Activated CD8-positive, alpha-beta T cell treated with anti-CD3 and anti-CD28 coated beads, Interleukin-2, amount 10 ng/mL, durations not matched to agents 7 days and 5 days (primary cell): ENCODE measurements at places on chromosomes 1 and 21. TPM values are rescaled to one million over a fixed set of nuclear protein-coding genes. Genes with fewer than 3 reads are reported as not detected.

- H3K27ac ChIP-seq: no peak overlapping the region
- H3K27me3 ChIP-seq: no peaks in the 10 kb centered on the region
- DNase-seq: no peak
- H3K36me3 ChIP-seq: no peaks in the 10 kb centered on the region
These were observed 69.8 kb downstream of the PBX1 start for GRCh38 chr1:164628772-164629171.

DNA sequence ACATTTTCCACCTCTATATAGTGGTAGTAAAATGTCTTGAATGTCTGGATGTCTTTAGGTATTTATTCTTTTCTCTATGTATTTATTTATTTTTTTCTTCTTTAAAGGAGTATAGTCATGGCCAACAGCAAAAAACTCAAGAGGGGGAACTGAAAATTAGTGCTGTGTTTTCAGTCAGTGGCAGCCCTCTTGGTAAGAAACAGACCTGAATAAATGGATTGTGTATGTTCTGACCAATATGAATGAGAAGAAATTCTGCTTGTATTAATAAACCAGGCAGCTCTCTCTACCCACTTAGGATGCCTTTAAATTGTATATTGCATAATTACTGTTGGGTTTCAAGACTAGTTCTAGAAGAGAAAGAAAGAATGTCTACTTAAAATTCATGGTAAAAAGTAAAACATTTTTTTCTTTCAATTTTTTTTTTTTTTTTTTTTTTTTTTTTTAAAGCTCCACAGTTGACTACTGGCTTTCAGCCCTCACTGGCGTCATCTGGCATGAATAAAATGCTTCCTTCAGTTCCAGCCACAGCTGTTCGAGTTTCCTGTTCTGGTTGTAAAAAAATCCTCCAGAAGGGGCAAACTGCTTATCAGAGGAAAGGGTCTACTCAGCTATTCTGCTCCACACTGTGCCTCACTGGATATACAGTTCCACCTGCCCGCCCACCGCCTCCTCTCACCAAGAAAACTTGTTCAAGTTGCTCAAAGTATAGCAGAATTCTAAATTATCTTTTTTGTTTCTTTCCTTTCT, 101.6 kb downstream of the ZMYM4 start:
- no peak overlapping the region for H3K27ac ChIP-seq
- no peak overlapping the region for H3K4me3 ChIP-seq
- H3K36me3 ChIP-seq: no peaks in the 10 kb centered on the region
- no peak for DNase-seq

DNA sequence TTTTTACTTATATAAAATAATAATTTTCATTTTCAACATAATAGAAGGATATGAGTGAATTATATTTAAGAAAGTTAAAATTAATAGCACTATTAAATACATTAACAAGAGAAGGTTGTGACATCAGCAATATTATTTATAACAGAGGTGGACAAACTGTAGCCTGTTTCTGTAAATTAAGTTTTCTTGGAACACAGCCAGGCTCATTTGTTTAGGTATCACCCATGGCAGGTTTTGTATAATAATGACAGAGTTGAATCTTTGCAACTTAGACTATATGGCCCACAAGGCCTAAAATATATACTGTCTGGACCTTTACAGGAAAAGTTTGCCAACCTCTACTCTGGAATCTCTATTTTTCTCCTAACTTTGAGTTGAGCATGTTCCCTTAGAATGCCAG, 42.8 kb upstream of the CACYBP start:
- H3K4me3 ChIP-seq: no peak overlapping the region
- DNase-seq: no peak
- H3K27ac ChIP-seq: no peak overlapping the region
- no peaks in the 10 kb centered on the region for H3K27me3 ChIP-seq
- peaks cover 20% of the 10 kb centered on the region for H3K4me1 ChIP-seq

GRCh38 chr1:238005116-238005515, 114.4 kb upstream of the ZP4 start:
- H3K4me1 ChIP-seq: no peaks in the 10 kb centered on the region
- H3K27me3 ChIP-seq: no peaks in the 10 kb centered on the region
- no peak overlapping the region for H3K27ac ChIP-seq
- H3K4me3 ChIP-seq: no peak overlapping the region
- no peaks in the 10 kb centered on the region for H3K36me3 ChIP-seq

FCER1G gene
- 14.0 TPM for total RNA-seq

GPX7 gene
- total RNA-seq: 10.0 TPM

- H3K27ac ChIP-seq: no peak overlapping the region
- H3K4me3 ChIP-seq: no peak overlapping the region
- no peaks in the 10 kb centered on the region for H3K27me3 ChIP-seq
- H3K4me1 ChIP-seq: no peaks in the 10 kb centered on the region
- no peaks in the 10 kb centered on the region for H3K36me3 ChIP-seq
- no peak for DNase-seq
These were observed 633.8 kb downstream of the NCAM2 start for GRCh38 chr21:21631961-21632360.

GRCh38 chr1:85585799-85586198, 5.2 kb downstream of the CCN1 start:
- no peak overlapping the region for H3K27ac ChIP-seq
- no peak for DNase-seq
- peaks cover 38% of the 10 kb centered on the region for H3K27me3 ChIP-seq
- H3K36me3 ChIP-seq: no peaks in the 10 kb centered on the region

DNA sequence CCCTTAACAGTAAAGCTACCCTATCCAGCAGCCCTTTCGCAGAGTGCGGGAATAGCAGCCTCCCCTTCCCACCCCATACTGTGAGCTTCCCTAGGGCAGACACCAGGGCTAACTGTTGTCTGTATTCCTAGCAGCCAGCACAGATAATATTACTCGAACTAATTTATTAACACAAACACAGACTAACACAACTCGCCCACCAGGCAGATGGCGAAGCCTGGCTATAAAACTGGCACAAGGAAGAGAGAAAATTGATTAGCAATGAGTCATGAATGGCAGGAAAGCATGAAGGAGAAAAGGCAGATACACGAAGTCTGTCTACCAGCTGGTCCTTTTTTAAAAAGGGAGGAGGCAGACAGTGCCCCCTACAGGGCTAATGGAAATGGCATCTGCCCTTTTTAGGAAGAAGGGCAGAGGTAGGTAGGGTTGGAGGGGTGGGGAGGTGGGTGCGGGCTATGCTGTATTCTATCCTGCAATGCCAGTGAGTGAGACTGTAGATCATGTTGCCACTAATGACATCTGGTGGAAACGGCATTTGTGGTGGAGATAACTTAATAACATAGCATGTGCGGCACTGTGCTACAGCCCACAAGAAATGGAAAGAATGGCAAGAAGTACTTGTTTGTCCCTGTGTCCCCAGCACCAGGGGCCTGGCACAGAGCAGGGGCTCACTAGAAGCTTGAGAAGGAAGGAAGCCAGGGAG, 30.6 kb upstream of the CTPS1 start:
- DNase-seq: peak; percentile 83
- peaks cover 28% of the 10 kb centered on the region for H3K27me3 ChIP-seq
- no peak overlapping the region for H3K27ac ChIP-seq

DNA sequence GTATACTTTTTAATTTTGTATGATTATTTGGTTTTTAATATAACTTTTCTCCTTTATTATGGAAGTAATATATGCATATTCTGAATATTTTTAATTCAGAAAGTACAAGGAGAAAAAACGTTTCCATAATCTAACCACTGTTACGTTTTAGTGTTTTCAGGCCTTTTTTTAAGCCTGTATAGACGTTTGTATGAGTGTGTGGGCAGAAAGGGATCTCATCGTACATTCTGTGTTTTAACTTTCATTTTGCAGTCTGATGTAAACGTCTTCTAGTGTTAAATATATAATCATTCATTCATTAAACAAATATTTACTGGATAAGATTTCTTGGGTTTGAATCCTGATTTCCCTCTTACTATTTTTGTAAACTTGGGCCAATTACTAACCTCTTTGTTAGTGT, 38.0 kb upstream of the PLEKHO1 start:
- no peak for DNase-seq
- H3K27ac ChIP-seq: peak overlapping the region; percentile 70
- peaks cover 63% of the 10 kb centered on the region for H3K36me3 ChIP-seq
- no peaks in the 10 kb centered on the region for H3K27me3 ChIP-seq
- H3K4me3 ChIP-seq: peak overlapping the region; percentile 35

- no peak overlapping the region for H3K27ac ChIP-seq
- H3K27me3 ChIP-seq: peaks cover 7% of the 10 kb centered on the region
- H3K36me3 ChIP-seq: no peaks in the 10 kb centered on the region
These were observed 85.6 kb downstream of the CD58 start for GRCh38 chr1:116485071-116485735.

GRCh38 chr1:167722870-167723251, 1.1 kb downstream of the MPZL1 start:
- peaks cover 5% of the 10 kb centered on the region for H3K36me3 ChIP-seq
- peaks cover 41% of the 10 kb centered on the region for H3K4me1 ChIP-seq
- H3K27ac ChIP-seq: no peak overlapping the region
- H3K4me3 ChIP-seq: peak overlapping the region; percentile 87

- peaks cover 12% of the 10 kb centered on the region for H3K4me1 ChIP-seq
- H3K27me3 ChIP-seq: peaks cover 4% of the 10 kb centered on the region
- H3K4me3 ChIP-seq: no peak overlapping the region
- H3K36me3 ChIP-seq: no peaks in the 10 kb centered on the region
- DNase-seq: peak; percentile 65
These were observed 2.2 kb upstream of the TESK2 start for GRCh38 chr1:45493116-45493697.

- no peak overlapping the region for H3K27ac ChIP-seq
- peaks cover 49% of the 10 kb centered on the region for H3K27me3 ChIP-seq
- H3K36me3 ChIP-seq: no peaks in the 10 kb centered on the region
- no peak overlapping the region for H3K4me3 ChIP-seq
- peaks cover 55% of the 10 kb centered on the region for H3K4me1 ChIP-seq
These were observed 2.2 kb upstream of the EPHA2 start for GRCh38 chr1:16158025-16158424.

LCK gene
- 488 TPM for total RNA-seq

TNN gene
- not detected for total RNA-seq

CD1E gene
- not detected for total RNA-seq

DNA sequence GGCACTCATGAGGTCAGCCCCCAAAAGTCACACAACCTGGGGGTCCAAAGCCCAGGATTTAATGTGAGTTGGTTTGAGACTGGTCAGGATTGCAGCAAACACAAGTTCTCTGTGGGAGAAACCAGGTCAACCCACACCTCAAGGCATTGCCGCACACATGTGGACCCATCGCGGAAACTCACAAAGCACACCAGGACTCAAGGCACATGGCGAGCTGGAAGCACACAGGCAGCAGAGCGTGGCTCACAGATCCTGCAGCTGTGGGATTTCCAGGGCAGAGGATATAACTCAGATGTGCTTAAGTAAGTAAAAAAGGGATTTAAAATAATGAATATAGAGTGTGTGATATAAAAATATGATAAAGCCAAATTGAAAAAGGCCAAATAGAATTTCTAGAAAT, 51.6 kb upstream of the ADARB1 start:
- no peak overlapping the region for H3K27ac ChIP-seq
- peaks cover 5% of the 10 kb centered on the region for H3K4me1 ChIP-seq
- H3K27me3 ChIP-seq: peaks cover 23% of the 10 kb centered on the region
- H3K36me3 ChIP-seq: no peaks in the 10 kb centered on the region
- no peak for DNase-seq

GRCh38 chr1:3483801-3484444, 29.5 kb downstream of the ARHGEF16 start:
- H3K4me3 ChIP-seq: no peak overlapping the region
- no peak overlapping the region for H3K27ac ChIP-seq
- H3K4me1 ChIP-seq: no peaks in the 10 kb centered on the region
- H3K27me3 ChIP-seq: no peaks in the 10 kb centered on the region
- H3K36me3 ChIP-seq: no peaks in the 10 kb centered on the region
- DNase-seq: peak; percentile 47

GRCh38 chr21:24204641-24205040, 1402.6 kb downstream of the MRPL39 start:
- no peak overlapping the region for H3K27ac ChIP-seq
- DNase-seq: no peak
- H3K36me3 ChIP-seq: no peaks in the 10 kb centered on the region
- H3K27me3 ChIP-seq: no peaks in the 10 kb centered on the region

- peaks cover 7% of the 10 kb centered on the region for H3K27me3 ChIP-seq
- peaks cover 18% of the 10 kb centered on the region for H3K36me3 ChIP-seq
- H3K27ac ChIP-seq: no peak overlapping the region
- no peak overlapping the region for H3K4me3 ChIP-seq
These were observed 4.4 kb downstream of the JMJD4 start for GRCh38 chr1:227730630-227731151.

GRCh38 chr1:160362168-160362957, 4.5 kb upstream of the NHLH1 start:
- H3K27ac ChIP-seq: no peak overlapping the region
- H3K27me3 ChIP-seq: no peaks in the 10 kb centered on the region
- no peak overlapping the region for H3K4me3 ChIP-seq
- H3K4me1 ChIP-seq: no peaks in the 10 kb centered on the region
- peaks cover 18% of the 10 kb centered on the region for H3K36me3 ChIP-seq

DNA sequence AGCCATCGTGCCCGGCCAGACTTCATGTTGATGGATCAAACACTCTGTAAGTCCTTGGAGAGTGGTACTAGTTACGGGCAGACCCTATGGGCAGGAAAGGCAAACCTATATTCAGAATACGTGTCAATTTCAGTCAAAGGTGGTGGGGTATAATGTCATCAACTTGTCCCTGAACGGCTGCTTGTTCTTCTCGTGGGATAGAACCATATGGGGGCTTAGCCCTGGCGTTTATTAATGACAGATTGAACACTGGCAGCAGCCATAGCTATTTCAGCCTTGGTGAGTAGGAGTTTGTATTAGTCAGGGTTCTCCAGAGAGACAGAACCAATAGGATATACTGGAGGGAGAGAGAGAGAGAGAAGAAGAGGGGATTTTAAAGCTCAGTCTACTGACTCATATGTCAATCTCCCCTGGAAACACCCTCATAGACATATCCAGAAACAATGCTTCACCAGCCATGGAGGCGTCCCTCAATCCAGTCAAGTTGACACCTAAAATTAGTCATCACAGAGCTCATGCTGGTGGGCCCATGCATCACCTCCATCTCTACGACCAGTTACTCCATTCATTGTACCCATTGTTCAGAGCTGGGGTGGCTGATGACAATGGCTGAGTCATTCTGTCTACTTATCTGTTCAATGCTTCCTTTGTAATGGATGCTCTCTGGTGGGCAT, 16.1 kb upstream of the AQP10 start:
- H3K27ac ChIP-seq: no peak overlapping the region
- no peaks in the 10 kb centered on the region for H3K4me1 ChIP-seq
- no peak overlapping the region for H3K4me3 ChIP-seq
- no peaks in the 10 kb centered on the region for H3K36me3 ChIP-seq
- DNase-seq: no peak
- H3K27me3 ChIP-seq: no peaks in the 10 kb centered on the region

DNA sequence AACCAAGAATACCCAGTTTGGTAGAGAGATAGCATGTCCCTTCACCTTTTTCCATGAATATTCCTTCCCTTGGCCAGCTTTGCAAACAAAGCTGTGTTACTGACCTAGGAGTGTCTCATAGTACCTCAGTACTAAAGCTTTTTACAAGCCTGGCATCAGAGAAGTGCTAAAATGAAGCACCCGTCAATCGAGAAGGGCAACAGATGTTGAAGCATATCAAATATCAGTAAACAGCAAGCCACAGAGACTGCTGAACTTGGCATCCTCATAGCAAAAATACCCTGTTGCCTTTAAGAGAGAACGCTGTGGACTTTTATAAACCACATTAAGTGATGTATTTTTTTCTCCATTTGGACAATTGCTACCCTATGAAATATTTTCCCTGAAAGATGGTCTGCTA, 128.6 kb upstream of the HOOK1 start:
- no peak for DNase-seq
- no peaks in the 10 kb centered on the region for H3K4me1 ChIP-seq
- H3K27me3 ChIP-seq: no peaks in the 10 kb centered on the region
- H3K36me3 ChIP-seq: no peaks in the 10 kb centered on the region
- no peak overlapping the region for H3K4me3 ChIP-seq

GRCh38 chr1:205256951-205257625, 29.3 kb downstream of the TMCC2 start:
- H3K27me3 ChIP-seq: peaks cover 2% of the 10 kb centered on the region
- no peak overlapping the region for H3K4me3 ChIP-seq
- H3K27ac ChIP-seq: no peak overlapping the region
- DNase-seq: no peak
- no peaks in the 10 kb centered on the region for H3K36me3 ChIP-seq

FAM167B gene
- total RNA-seq: 0.90 TPM
